Activated T-helper 1 cell treated with anti-CD3 and anti-CD28 coated beads, Interleukin-2, amount 50 U/mL, for 16 hours (primary cell): ENCODE measurements at places on chromosomes 16 and 17.

GRCh38 chr16:83212301-83212841 lies 585.6 kb downstream of the CDH13 start:
- no peak for DNase-seq

- no peak for DNase-seq
These were observed 12.5 kb downstream of the CALCOCO2 start for GRCh38 chr17:48843187-48843900.

- no peak for DNase-seq
These were observed 18.0 kb upstream of the SPATA32 start for GRCh38 chr17:45279898-45280297.

DNA sequence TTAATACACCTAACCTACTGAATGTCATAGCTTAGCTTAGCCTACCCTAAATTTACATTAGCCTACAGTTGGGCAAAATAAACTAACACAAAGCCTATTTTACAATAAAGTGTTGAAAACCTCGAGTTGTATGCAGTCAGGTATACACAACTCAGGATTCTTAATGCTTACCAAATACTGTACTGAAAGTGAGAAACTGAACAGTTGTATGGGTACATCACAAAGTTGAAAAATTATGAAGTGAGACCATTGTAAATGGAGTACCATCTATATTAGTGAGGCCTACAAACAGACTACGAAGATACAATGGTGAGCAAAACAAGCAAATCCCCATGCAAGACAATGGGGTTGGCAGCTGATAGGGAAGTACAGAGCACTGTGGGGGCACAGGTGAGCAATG lies 79.7 kb downstream of the VAT1L start:
- no peak for DNase-seq

DNA sequence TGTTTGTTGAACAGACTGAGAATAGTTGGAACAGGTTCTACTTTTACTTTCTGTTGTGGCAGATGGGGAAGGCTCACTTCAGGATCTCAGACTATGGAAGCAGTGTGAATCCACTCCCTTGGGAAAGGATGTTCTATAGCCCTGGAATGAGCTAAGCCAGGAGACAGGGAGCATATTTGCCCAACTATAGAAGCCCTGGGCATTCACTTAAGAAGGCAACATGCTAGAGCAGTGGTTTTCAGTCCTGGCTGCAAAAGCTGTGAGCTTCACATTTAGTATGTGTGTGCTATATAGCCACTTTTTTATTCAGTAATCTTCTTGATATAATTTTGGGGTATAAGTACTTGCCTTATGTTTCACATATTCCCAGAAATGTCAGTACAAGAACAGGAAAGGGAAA lies 1.2 kb upstream of the KRT32 start:
- DNase-seq = no peak

- no peak for DNase-seq
These were observed 23.6 kb upstream of the RMI2 start for GRCh38 chr16:11321662-11322061.

GRCh38 chr16:78876671-78877070 lies 723.9 kb downstream of the MAF start:
- no peak for DNase-seq

GRCh38 chr16:85364323-85365040 lies 248.6 kb upstream of the GSE1 start:
- no peak for DNase-seq

DNA sequence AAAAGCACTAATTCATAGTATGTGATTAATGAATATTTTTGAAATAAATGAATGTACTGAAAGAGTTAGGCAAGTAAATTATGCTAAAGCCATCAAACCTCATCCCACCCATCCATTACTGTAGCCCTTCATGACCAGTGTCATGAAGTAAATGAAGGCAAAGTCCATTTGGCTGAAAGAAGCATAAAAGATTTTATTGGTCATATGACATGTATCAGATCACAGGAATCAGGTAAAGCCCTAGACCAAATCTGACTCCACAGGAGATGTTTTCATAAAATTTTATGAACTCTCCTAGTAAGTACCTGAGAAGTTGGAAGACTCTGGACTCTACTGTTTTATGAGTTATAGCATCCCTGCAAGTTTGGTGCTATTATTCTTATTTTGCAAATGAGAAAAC lies 213.5 kb downstream of the TMEM114 start:
- no peak for DNase-seq

GRCh38 chr16:87550495-87550961 lies 51.8 kb upstream of the JPH3 start:
- DNase-seq = peak; percentile 44

- no peak for DNase-seq
These were observed 3.9 kb downstream of the HOXB1 start for GRCh38 chr17:48526608-48527546.

DNA sequence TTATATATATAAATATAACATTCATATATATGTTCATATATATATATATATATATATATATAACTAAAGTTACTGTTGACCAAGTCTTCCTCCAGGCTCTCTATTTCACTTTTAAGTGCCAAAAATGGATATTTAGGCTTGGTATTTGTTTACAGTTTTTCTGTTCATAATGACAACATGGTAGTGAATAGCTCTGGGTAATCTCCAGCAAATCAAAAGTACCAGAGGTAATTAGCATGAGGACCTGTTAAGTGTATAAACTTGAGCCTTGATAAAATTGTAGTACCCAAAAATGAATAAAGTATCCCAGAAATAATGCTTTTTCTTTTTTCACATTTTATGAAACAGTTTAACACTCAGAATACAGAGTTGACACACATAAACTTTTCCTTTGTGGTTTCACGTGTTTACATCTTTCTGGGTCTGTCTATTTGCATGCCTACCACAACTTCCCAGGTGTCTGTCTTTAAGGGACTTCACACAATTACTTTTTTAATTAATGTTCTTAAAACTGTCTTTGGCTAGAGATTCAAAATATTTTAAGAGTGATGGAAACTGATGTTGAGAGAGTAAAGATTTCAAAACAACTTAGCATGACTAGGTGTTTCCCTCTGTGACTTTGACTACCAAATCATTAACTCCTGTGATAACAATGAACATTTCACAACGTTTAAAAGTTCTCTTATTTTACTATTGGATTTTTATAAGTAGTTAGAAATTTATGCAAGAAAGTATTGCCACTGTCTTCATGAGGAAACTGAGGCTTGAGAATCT lies 47.9 kb downstream of the RABEP1 start:
- DNase-seq = no peak

GRCh38 chr16:67647111-67647651 lies 2.2 kb downstream of the CARMIL2 start:
- DNase-seq = no peak

DNA sequence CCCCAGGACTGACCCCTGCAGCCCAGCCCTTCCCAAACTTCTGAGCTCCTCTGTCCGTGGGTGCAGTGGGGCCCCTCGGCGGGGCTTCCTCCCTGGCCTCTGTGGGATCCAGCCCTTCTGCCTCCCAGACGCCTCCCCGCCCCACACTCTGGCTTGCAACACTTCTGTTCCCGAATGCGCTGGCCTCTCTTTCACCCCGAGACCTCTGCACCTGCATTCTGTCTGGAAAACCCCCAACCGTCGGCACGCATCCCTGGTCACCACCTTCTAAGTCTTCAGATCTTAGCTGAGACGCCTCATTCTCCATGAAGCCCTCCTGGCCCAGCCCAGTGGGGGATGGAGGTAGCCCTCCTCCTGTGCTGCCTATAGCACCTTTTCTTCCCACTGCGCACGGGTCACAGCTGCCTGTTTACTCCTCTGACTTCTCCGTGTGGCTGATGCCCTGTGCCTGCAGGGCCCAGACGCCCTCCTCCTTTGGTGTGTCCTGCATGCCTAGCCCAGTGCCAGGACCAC lies 26.4 kb downstream of the TMEM235 start:
- no peak for DNase-seq

- DNase-seq = no peak
These were observed 3.2 kb downstream of the BCO1 start for GRCh38 chr16:81241706-81242105.
